ENCODE measurements at places on chromosomes 13 and 19.
A peak's percentile ranks its signal among the peaks of the same experiment; 100 is the strongest.

GRCh38 chr19:45424191-45425058, 708 bp upstream of the ERCC1 start:
- DNase-seq = peak; percentile 89

DNA sequence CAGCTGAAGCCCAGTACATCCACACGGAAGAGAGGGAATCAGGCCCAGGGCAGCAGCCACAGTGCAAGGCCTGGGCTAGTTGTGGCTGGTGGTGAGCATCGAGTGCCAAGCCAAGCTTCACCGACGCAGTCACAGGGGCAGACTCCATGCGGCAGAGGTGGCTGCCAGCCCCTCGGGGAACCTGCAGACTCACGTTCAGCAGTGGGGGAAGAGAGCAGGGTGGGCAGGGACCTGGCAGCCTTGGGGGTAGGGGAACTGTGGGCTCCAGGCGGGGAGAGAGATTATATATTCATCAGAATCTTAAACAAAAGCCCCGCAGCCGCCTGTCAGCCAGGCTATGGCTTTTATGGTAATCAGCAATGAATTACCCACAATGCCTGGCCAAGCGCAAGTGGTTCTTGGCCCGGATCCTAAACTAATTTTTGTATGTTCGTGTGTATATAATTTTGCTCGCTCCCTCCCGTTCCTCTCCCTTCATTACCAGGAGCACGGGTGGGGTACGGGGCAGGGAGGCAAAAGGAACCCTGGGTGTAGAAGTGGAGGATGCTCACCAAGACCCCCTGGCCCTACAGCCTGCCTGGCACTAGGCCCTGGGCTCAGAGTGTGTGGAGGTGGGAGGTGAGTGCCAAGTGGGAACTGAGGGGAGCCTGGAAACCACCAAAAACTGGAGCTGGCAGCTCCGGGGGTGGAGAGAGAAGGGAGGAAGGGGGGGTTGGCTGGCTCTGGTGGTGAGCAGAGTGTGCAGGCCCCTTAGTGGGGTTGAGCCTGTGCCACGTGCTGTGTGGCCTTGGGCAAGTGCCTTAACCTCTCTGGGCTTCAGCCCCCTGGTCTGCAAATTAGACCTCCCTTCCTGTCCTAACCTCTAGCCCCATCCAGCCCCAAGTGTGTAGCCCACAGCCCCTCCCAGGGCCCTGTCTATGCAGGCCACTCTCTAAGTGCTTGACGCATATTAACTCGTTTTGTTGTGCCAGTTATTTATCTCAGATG, 31.9 kb downstream of the PTPRS start:
- peak; percentile 32 for DNase-seq

- no peak for DNase-seq
Measured at GRCh38 chr19:8820234-8820633, 11.9 kb downstream of the ZNF558 start.

DNA sequence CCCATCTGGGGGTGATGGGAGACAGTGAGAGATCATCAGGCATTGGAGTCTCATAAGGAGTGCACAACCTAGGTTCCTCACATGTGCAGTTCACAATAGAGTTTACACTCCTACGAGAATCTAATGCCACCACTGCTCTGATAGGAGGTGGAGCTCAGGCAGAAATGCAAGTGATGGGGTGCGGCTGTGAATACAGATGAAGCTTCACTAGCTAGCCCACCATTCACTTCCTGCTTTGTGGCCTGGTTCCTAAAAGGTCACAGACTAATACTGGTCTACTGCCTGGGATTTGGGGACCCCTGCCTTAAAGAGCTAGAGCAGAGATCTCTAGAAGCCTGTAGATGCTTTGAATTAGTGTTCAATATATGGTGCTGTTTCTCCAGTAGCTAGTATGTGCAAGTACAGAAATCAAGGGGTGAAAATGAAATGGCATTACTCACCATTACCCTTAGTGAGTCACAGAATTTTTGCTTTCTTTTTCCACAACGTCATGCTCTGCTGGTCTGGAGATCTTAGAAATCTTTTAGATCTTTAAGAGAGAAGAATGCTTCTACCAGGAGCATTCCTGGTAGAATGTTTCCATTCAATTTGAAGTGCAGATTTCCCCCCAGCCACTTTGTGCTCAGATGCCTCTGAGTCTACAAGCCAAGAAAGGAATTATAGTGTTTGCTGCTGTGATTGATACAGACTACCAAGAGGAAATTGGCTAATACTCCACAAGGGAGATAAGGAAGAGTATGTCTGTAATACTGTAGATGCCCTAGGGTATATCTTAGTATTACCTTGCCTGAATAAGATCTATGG, 2301.2 kb downstream of the PCDH9 start:
- peak; percentile 83 for DNase-seq

DNA sequence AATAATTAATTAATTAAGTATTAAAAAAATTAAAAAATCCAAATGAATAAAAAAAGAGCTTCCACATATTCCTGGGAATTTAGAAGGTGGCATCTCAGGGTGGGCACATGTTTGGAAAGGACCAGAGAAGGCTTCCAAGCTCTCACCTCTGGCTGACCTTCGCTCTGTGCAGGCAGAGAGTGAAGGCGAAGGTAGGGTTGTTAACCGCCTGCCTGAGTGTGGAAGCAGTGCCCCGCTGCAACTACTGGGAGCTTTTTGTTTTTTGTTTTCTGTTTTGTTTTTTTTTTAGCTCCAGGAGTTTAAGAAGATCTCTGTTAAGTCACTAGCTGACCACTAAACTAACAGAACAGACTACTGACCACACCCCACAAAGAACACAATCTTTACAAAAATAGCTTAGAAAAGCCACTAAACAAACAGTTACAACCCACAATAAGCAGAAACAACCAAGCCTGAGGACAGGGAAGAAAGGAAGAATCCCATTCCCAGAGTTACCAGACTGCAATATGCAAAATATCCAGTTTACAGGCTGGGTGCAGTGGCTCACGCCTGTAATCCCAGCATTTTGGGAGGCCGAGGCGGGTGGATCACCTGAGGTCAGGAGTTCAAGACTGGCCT, 11.4 kb downstream of the ZNF541 start:
- no peak for DNase-seq

All from RCC 7860 (cell line).